ENCODE measurements at places on chromosomes 16 and 17.

DNA sequence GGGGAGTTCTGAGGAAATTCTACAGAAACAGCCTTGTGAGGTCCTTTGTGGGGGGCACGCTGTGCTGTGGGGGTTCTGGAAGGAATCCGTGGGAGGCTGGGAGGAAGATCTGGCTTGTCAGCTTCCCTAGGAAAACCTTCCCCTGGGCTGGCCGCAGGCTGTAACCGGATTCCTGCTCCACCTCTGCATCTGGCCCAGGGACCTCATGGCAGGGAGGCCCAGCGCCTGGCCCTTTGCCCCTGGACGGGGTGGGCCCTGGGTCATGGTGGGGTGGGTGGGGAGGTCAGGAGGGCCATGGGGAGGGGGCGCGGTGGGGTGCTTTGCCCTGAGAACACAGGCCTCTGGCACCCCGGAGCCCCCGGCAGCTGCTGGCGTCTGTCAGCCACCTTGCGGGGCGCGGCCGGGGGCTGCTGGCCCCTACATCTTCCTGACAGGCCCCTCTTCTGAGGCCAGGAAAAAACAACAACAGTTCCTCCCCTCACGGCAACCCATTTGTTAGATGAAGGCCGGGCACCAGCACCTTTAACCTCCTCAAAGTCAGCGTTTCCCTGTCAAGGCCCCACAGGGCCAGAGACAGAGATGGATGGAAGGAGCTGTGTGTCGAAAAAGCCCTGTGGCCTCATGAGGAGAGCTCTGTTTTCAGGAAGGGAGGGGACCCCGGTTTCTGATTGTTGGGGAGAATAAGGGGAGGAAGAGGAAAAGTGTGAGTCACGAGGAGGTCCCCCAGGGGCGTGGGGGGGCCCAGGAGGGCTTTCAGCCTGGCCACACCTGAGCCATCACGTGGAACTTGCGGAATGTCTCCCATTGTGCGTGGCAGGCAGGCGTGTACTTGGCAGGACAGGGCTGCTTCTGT is 3.6 kb upstream of the MEOX1 start:
- DNase-seq = peak; percentile 13

DNA sequence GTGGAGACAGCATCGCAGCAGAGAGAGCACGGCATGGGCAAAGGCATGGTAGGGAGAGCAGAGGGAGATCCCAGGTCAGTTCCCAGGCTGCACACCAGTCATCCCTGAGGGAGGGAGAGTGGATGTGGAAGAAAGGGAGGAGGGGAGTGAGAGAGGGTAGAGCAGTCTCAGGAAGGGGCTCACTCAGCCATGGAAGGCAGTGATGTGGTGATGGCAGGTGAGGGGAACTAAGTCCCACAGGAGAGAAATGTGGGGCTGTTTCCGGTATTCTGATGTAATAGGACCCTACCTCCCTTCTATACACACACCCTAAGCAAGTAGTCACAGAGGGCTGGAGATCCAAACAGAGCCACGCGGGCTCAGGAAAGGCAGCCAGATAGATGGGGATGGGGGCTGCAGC is 500.3 kb upstream of the CDH11 start:
- DNase-seq = no peak

- no peak for DNase-seq
Observed at GRCh38 chr17:77507111-77507885, 366.5 kb downstream of the SEC14L1 start.

GRCh38 chr17:44539673-44540072 is 17.6 kb upstream of the FZD2 start:
- DNase-seq = no peak
